ENCODE measurements at places on chromosomes 1 and 21.

- DNase-seq: no peak
Measured at GRCh38 chr1:81317191-81317590, 483.5 kb upstream of the ADGRL2 start.

GRCh38 chr1:174580801-174581200, 133.0 kb downstream of the GPR52 start:
- no peak for DNase-seq

- no peak for DNase-seq
Measured at GRCh38 chr1:233006541-233006973, 56.1 kb downstream of the NTPCR start.

DNA sequence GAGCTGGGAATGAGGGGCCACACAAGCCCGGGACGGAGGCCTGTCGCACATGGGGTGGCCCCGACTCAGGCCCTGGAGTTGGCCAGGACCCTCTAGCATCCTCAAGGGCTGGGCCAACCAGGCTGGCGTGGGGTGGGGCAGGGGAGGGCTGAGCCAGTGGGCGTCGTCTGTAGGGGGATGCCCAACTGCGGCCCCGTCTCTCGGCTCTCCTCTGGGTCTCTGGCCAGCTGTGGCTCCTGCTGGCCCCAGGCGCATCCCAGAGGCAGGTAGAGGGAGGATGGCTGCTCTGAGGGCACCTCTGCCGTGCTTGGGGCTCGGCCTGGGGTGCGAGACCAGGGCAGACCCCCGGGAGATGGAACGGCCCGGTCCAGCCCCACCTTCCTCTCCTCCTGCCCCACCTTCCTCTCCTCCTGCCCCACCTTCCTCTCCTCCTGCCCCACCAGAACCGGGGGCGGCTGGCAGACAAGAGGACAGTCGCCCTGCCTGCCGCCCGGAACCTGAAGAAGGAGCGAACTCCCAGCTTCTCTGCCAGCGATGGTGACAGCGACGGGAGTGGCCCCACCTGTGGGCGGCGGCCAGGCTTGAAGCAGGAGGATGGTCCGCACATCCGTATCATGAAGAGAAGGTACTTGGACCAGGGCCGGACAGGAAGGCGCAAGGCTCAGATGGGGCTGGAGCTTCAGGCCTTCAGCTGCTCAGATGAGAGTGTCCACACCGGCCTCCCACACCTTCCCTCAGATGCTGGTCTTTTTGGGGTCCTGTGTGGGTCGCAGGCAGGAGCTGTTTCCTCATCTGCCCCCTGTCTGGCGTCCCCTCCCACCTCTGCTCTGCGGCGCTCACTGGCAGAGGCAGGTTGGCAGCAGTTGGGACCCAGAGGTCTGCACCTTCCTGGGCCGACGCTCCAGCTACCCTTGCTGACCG, 6.2 kb downstream of the SAMD11 start:
- DNase-seq: no peak

GRCh38 chr1:152886758-152887409, 8.8 kb downstream of the SMCP start:
- no peak for DNase-seq

DNA sequence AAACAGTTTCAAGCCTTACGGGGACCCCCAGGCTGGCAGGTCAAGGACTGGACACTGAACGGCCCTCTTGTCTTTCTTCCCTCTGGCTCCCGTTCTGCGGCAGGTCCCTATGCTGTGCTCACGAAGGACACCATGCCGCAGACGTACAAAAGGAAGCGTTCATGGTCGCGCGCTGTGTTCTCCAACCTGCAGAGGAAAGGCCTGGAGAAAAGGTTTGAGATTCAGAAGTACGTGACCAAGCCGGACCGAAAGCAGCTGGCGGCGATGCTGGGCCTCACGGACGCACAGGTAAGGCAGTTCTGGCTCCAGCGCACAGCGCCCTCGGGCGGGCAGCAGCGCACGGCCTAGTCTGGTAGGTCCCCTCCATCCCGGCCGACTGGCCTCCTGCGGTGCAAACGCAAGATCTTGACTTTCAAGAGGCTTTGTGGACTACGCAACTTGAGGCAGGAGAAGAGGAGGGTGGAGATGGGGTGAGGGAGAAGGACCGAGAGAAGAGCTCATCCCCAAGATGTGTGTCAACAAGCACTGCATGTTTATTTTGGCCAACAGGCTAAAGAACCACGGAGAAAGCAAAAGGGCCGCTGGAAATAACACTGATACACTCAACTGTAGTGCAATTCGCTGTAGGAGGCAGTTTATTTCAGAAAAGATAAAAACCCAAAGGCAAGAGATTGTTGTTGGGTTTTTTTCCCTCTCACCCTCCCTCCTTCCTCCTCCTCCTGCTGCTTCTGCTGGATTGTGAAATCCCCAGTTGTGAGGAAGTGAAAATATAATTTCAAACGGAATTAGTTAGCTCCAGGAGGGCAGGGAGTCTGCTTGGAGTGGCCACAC, 3.0 kb downstream of the HLX start:
- no peak for DNase-seq

- DNase-seq: no peak
Measured at GRCh38 chr21:34132926-34133325, 59.5 kb downstream of the MRPS6 start.

DNA sequence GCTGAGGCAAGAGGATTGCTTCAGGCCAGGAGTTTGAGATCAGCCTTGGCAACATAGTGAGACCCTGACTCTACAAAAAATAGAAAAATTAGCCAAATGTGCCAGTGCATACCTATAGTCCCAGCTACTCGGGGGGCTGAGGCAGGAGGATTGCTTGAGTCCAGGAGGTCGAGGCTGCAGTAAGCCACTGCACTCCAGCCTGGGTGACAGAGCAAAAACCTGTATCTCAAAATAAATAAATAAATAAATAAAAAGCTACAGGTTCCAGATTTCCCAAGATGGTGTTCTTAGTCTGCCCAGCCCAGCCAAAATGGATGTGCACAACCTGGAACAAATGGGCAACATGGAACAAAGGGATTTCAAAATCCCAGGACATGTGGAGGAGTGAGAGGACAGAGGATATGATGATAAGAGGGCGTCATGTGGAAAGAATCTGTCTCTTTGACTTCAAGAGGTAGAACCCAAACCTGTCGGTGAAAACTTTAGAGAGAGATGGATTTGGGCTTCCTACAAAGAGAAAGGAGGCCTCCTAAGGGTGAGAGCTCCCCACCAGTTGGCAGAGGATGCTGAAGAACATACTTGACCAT, 3.2 kb downstream of the EDARADD start:
- no peak for DNase-seq

- DNase-seq: no peak
Measured at GRCh38 chr1:208979776-208980175, 603.7 kb upstream of the CAMK1G start.

DNA sequence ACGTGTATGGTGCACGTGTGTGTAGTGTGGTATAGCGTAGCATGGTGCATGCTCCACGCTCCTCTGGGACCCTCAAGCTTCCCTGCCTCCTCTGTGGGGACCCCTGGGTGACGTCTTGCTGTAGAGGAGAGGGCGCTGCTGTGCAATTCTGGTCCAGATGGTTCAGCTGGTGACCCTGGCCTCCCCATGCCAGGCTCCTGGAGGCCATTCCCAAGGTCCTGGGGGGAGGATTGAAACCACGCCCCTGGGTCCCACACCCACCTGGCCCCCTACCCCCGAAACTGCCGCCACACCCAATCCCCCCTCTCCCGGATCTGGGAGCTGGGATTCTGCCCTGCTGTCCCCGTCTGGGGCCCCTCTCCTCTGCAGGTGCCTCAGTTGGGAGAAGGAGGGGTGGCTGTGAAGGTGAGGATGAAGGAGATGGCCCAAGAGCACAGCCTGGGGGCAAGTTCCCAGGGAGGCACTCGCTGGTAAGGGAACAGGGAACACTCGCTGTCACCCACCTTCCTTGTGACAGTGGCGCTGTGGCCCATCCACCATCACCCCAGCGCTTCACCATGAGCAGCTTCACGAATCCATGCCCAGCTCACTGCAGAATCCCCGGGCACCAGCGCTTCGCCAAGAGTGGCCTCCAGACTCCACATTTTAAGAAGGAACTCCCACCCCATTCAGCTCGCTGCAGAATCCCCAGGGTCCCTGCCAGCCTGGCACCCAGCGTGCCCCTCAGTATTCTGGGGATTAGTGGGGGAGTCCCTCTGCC, 38.0 kb downstream of the WDR4 start:
- no peak for DNase-seq

DNA sequence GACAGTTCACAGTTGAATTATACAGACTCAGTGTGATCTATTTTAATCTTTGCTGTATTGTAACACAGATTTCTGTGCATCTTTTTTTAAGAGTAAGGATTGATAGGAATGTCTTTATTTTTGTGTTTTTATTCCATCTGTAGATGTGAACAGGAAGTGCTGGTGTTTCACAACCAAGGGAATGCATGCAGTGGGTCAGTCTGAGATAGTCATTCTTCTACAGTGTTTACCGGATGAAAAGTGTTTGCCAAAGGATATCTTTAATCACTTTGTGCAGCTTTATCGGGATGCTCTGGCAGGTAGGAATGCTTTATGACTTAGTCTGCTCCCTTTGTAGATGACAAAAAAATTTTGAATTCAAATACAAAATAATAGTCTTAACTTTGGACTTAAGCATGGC, 84.5 kb downstream of the CC2D1B start:
- no peak for DNase-seq

GRCh38 chr1:59523745-59524450, 227.0 kb downstream of the FGGY start:
- DNase-seq: no peak

- no peak for DNase-seq
Measured at GRCh38 chr1:36735939-36736730, 253.4 kb upstream of the CSF3R start.

- no peak for DNase-seq
Measured at GRCh38 chr21:42469272-42469671, 26.8 kb downstream of the RSPH1 start.

DNA sequence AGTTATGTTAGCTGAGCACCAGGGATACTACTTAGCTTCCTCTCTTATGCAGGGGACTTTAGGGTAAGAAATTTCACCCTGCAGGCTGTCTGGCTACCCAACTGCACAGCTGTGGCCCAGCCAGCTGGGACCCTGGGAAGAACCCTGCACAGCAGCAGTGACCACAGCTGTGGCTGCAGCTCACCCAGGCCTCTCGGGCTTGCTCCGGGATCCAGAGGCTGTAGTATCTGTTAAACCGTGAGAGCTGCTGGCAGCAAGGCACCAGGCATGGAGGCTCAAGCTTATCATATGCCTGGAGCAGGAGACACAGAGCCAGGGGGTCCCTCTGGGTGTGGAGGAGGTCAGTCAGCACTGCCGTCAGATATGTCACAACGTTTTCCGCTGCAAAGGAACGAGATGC, 40.3 kb downstream of the URB1 start:
- no peak for DNase-seq

- DNase-seq: no peak
Measured at GRCh38 chr1:39164256-39164655, 40.2 kb upstream of the MACF1 start.

DNA sequence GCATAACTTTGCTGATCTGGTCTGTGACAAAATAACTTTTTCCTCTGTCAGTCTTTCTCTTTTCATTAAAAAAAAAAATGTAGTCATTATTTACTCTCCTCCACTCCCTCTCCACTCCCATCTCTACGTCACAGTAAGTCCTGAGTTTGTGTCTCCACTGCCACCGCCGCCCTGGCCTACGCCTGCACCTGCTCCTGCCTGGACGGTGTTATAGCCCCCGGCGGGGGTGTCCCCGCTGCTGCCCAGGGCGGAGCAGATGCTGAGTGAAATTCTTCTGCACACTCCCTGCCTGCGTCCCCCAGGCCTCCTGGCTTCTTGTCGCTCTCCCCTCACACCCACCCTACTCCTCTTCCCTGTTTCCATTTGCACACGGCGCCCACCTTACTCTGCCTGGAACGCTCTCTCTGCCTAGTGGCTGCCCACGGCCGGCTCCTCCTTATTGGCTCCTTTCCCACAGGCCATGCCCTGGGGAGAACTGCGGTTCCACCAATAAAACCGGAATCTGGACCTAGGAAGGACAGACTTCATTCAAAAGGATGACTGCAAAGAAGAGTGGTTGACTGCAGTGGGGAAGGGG, 55.2 kb upstream of the C1orf174 start:
- no peak for DNase-seq

DNA sequence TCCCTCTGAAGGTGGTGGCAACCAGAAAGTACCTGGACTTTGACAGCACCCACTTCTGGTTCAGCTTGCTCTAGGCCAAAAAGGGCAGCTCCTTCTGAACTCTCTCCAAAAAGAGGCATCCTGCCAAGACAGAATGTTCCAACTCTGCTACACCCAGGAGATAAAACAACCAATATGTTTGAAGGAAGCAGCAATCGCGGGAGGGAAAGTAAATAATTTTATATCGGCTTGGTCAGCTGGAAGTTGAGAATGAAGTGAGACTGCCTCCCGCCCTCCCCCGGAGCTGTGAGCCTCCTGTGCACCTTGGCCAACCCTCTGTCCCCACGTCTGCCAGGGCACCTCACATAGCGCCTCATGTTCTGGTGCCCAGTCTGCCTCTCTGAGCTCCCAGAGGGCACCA, 130.3 kb upstream of the ATP1A1 start:
- no peak for DNase-seq

GRCh38 chr1:10679496-10680220, 116.8 kb downstream of the CASZ1 start:
- peak; percentile 18 for DNase-seq

GRCh38 chr1:151492120-151492519, 19.1 kb upstream of the CGN start:
- DNase-seq: no peak

DNA sequence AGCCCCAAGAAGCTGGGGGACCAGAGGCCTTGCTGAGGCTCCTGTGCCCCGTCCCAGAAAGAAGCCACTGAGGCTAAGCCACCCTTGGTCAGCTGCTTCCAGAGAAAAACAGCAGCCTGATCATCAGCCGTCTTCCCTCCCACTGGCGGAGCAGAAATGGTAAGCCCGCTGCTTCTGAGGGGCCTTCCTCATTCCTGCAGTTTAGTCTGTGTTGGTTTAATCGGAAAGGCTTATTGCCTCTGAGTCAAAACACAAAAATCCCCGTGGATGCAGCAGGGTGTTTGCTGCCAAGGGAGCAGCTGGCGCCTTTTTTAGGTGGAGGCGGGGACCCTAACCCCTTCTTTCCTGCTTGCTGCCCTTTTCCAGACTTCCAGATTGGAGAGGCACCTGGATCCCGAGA, 33.9 kb downstream of the SPSB1 start:
- DNase-seq: no peak
